Activated T-helper 2 cell treated with anti-CD3 and anti-CD28 coated beads, Interferon-gamma antibody, Interleukin-2, Interleukin-4, amounts not matched to agents 10 μg/mL and 5 μg/mL and 100 μg/mL, durations not matched to agents 14 hours and 24 hours and 36 hours (primary cell): ENCODE measurements at places on chromosomes 2 and 18.

GRCh38 chr2:67437114-67437513 lies 40.0 kb downstream of the ETAA1 start:
- H3K4me3 ChIP-seq = no peak overlapping the region
- no peaks in the 10 kb centered on the region for H3K4me1 ChIP-seq
- no peaks in the 10 kb centered on the region for H3K27me3 ChIP-seq
- no peak overlapping the region for H3K27ac ChIP-seq
- H3K36me3 ChIP-seq = no peaks in the 10 kb centered on the region

- no peak overlapping the region for H3K4me3 ChIP-seq
- H3K27me3 ChIP-seq = no peaks in the 10 kb centered on the region
- H3K27ac ChIP-seq = no peak overlapping the region
- no peaks in the 10 kb centered on the region for H3K36me3 ChIP-seq
- no peak for DNase-seq
These were observed 32.4 kb downstream of the COMMD1 start for GRCh38 chr2:61937886-61938285.

GRCh38 chr2:74095632-74096031 lies 52.1 kb downstream of the BOLA3 start:
- H3K36me3 ChIP-seq = peaks cover 58% of the 10 kb centered on the region
- no peak for DNase-seq
- no peaks in the 10 kb centered on the region for H3K4me1 ChIP-seq

DNA sequence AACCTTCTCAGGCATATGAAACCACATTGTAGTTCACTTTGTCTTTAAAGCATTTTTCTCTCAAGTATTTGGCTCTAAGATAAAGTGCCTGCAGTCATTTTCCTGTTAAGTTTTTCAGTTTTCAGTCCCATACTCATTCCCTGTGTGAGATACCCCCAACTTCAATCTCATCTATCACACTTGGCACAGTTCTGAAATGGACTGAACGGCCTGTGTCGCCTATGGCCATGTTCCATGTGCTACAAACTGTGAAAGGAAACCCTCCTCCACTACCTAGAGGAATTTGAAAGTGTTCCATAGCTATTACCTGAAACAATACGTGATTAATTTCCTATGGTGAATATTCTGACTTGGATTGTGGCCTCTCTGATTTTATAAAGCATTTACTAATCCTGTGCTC lies 319.1 kb downstream of the CTNNA2 start:
- H3K4me3 ChIP-seq = no peak overlapping the region
- H3K36me3 ChIP-seq = no peaks in the 10 kb centered on the region
- DNase-seq = no peak
- no peak overlapping the region for H3K27ac ChIP-seq

- H3K36me3 ChIP-seq = no peaks in the 10 kb centered on the region
- no peak overlapping the region for H3K4me3 ChIP-seq
- no peaks in the 10 kb centered on the region for H3K27me3 ChIP-seq
- DNase-seq = no peak
These were observed 384.3 kb upstream of the SYT4 start for GRCh38 chr18:43661570-43661969.

DNA sequence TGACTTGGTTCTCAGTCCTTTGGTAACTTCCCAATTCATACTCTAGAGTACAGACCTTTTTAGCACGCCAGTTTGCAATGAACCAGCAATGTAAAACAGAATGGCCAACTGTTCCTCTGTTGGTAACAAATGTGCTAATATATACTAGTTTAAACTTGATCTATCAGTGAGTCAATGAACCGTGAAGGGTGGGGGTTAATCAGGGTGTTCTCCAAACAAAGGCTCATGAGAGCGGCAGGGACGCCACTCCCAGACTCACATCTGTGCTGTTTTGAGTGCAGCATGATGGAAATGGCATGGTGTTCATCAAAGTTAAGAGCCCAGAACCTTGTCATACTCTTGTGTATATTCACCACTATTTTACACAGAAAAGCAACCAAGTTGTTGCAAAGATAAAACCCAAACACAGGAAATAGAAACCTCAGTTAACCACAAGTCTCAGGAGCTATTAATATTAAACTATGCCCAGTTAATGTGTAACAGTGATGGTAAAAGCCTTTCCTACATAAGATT lies 70.3 kb downstream of the CERKL start:
- H3K4me3 ChIP-seq = no peak overlapping the region
- H3K27me3 ChIP-seq = peaks cover 44% of the 10 kb centered on the region
- no peaks in the 10 kb centered on the region for H3K36me3 ChIP-seq
- peaks cover 14% of the 10 kb centered on the region for H3K4me1 ChIP-seq

- H3K27ac ChIP-seq = no peak overlapping the region
- no peaks in the 10 kb centered on the region for H3K36me3 ChIP-seq
- H3K27me3 ChIP-seq = no peaks in the 10 kb centered on the region
- DNase-seq = no peak
- no peaks in the 10 kb centered on the region for H3K4me1 ChIP-seq
- H3K4me3 ChIP-seq = no peak overlapping the region
These were observed 260.5 kb downstream of the CCDC85A start for GRCh38 chr2:56444339-56444738.

DNA sequence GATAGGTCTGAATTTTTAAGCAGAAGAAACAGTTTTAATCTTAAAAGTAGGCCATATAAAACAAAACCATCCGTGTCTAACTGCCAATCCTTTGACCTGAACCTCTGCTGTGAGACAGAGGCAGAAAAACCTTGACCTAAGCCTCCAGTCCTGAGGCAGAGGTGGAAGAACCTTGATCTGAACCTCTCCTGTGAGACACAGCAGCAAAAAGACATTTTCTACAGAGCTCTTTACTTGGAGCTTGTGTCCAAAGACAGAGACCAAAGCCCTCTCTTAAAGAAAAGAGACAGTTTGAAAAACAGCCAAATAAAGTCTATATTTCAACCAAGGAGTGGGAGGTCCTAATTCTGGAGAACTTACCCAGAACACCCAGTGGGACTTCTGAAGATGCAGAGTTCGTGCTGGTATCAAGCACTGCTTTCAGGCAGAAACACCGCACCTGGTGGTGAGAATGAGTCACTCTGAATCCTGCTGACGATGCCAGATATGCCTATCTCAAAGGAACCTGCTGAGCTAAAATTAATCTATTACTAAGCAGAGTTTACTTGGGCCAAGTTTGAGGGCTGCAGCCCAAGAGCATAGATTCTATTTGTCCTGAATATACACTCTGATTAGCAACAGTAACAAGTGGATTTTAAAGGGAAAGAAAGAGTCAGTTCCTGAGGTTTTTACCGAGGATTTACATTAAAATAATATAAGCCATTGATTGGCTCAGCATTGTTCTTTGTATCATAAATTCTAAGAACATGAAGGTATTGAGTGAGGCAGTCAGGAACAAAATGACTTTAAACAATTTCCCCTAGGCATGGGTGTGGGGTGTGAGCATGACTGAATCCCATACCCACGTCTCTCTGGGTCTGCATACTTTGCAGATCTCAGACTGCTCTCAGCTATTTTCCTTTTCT lies 806.4 kb downstream of the TRIB2 start:
- H3K4me3 ChIP-seq = no peak overlapping the region
- no peaks in the 10 kb centered on the region for H3K4me1 ChIP-seq
- no peak for DNase-seq
- no peaks in the 10 kb centered on the region for H3K36me3 ChIP-seq
- no peaks in the 10 kb centered on the region for H3K27me3 ChIP-seq
- H3K27ac ChIP-seq = no peak overlapping the region

- no peak overlapping the region for H3K27ac ChIP-seq
- no peak for DNase-seq
- no peaks in the 10 kb centered on the region for H3K36me3 ChIP-seq
- H3K4me1 ChIP-seq = peaks cover 48% of the 10 kb centered on the region
These were observed 113.7 kb downstream of the NAB1 start for GRCh38 chr2:190762566-190762965.

GRCh38 chr2:46167406-46167805 lies 129.8 kb upstream of the EPAS1 start:
- H3K4me3 ChIP-seq = no peak overlapping the region
- H3K27me3 ChIP-seq = no peaks in the 10 kb centered on the region
- no peak for DNase-seq

GRCh38 chr2:53756644-53757043 lies 11.0 kb upstream of the CHAC2 start:
- H3K4me1 ChIP-seq = peaks cover 19% of the 10 kb centered on the region
- H3K27me3 ChIP-seq = no peaks in the 10 kb centered on the region

GRCh38 chr2:206693399-206694137 lies 24.6 kb downstream of the DYTN start:
- no peak overlapping the region for H3K27ac ChIP-seq
- no peak overlapping the region for H3K4me3 ChIP-seq
- no peak for DNase-seq
- no peaks in the 10 kb centered on the region for H3K4me1 ChIP-seq
- H3K36me3 ChIP-seq = no peaks in the 10 kb centered on the region

- no peak overlapping the region for H3K27ac ChIP-seq
- no peak overlapping the region for H3K4me3 ChIP-seq
- H3K27me3 ChIP-seq = peaks cover 5% of the 10 kb centered on the region
- DNase-seq = no peak
- H3K4me1 ChIP-seq = no peaks in the 10 kb centered on the region
These were observed 198.5 kb downstream of the FHOD3 start for GRCh38 chr18:36496022-36496421.

DNA sequence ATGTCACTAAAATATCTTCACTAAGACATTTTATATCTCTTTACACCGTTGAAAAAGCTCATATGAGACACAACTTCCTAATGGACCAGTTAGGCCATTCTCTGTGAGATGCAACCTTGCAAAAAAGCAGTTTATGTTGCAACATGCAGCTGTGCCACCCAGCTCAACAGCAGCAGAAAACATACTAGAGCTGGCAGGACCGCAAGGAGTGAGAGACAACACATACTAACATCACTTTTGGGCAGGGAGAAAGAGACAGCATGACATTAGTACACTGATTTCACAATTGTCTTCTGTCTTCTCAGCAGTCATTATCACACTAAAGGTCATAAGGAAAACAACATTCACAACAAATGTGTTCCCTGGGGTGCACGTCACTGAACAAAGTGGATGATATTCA lies 122.9 kb downstream of the EPB41L3 start:
- no peak overlapping the region for H3K4me3 ChIP-seq
- no peaks in the 10 kb centered on the region for H3K36me3 ChIP-seq
- no peak for DNase-seq
- peaks cover 1% of the 10 kb centered on the region for H3K27me3 ChIP-seq

DNA sequence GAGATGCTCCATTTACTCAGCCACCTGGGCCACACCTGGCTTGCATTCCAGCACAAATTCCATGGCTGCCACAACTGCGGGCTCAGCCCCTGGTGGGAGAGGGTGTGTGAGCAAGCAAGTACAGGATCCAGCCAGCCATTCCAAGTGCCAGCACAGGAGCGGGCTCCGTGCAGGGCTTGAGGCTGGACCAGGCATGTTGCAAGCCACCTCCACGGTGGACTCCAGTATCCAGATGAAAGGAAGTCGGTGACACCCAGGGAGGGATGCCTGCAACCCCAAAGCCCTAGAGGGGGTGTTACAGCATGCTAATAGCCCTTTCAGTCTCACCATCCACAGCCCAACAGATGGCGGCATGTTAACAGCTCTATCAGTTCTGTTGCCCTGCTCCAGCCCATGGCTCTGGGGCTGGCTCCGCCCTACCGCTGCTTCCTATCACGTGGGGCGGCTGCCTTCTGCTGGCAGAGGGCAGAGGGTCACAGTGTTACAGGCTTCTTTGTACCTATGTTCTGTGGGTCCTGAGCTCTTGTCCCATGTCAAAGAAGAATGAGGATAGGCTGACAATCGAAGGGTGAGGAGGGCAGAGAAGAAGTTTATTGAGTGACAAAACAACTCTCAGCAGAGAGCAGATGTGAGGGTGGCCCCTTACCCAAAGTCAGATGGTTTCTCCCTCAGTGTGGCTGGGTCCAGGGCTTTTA lies 11.7 kb upstream of the GORASP2 start:
- no peak for DNase-seq
- H3K27ac ChIP-seq = no peak overlapping the region
- H3K4me1 ChIP-seq = no peaks in the 10 kb centered on the region
- H3K27me3 ChIP-seq = no peaks in the 10 kb centered on the region
- no peak overlapping the region for H3K4me3 ChIP-seq

GRCh38 chr2:241943209-241943850 lies 73.8 kb downstream of the RTP5 start:
- no peaks in the 10 kb centered on the region for H3K27me3 ChIP-seq
- peaks cover 2% of the 10 kb centered on the region for H3K4me1 ChIP-seq
- H3K36me3 ChIP-seq = no peaks in the 10 kb centered on the region
- no peak overlapping the region for H3K27ac ChIP-seq
- H3K4me3 ChIP-seq = no peak overlapping the region

GRCh38 chr2:128438586-128438985 lies 119.9 kb upstream of the HS6ST1 start:
- H3K4me1 ChIP-seq = peaks cover 23% of the 10 kb centered on the region
- H3K27ac ChIP-seq = no peak overlapping the region
- no peak for DNase-seq
- H3K27me3 ChIP-seq = peaks cover 15% of the 10 kb centered on the region
- no peaks in the 10 kb centered on the region for H3K36me3 ChIP-seq
- no peak overlapping the region for H3K4me3 ChIP-seq

GRCh38 chr2:230130668-230131364 lies 62.1 kb upstream of the SLC16A14 start:
- no peak overlapping the region for H3K27ac ChIP-seq
- no peaks in the 10 kb centered on the region for H3K36me3 ChIP-seq
- no peak overlapping the region for H3K4me3 ChIP-seq
- no peak for DNase-seq

DNA sequence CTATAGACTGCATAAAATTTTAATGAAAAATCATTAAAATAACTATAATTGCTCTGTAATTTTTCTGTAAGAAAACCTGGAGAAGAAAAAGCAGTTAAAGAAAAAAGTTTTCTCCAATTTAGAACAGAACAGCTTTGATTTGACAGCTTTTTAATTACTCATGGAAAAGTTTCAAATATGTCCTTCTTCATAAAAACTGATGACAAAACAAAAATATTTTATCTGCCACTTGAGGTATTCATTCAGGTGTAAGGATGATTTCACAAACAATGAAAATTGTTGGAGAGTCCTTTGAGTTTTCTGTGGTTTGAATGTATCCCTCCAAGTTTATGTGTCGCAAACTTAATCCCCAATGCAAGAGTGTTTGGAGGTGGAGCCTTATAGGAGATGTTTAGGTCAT lies 302.3 kb upstream of the VWC2L start:
- H3K4me3 ChIP-seq = no peak overlapping the region
- no peak for DNase-seq
- H3K27ac ChIP-seq = no peak overlapping the region
- H3K27me3 ChIP-seq = no peaks in the 10 kb centered on the region
- no peaks in the 10 kb centered on the region for H3K4me1 ChIP-seq

DNA sequence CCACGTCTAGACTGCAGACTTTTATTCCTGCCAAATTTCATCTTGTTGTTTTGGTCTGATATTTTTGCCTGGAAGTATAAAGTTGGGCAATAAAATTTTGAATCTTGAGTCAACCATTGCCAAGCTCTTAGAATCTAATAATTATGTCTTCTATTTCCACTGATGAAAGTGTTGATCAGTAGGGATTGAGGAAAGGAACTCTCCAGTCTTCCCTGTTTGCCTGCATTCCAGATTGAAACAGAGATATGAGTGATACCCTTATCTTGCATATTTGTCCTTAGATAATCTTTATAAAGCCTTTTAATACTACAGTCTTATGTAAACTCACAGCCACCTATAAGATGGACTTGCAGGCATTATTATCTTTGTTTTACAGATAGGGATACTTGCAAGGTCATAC lies 45.5 kb upstream of the UBE2E3 start:
- peaks cover 7% of the 10 kb centered on the region for H3K27me3 ChIP-seq
- DNase-seq = no peak
- no peak overlapping the region for H3K27ac ChIP-seq
- no peak overlapping the region for H3K4me3 ChIP-seq
- H3K36me3 ChIP-seq = peaks cover 3% of the 10 kb centered on the region
- H3K4me1 ChIP-seq = peaks cover 13% of the 10 kb centered on the region
